Stimulated activated naive CD8-positive, alpha-beta T cell treated with anti-CD3 and anti-CD28 coated beads, Interleukin-15, Interleukin-2, amounts not matched to agents 100 U/mL and 50 U/mL, for 24 hours (primary cell): ENCODE measurements at places on chromosomes 13 and 19.

DNA sequence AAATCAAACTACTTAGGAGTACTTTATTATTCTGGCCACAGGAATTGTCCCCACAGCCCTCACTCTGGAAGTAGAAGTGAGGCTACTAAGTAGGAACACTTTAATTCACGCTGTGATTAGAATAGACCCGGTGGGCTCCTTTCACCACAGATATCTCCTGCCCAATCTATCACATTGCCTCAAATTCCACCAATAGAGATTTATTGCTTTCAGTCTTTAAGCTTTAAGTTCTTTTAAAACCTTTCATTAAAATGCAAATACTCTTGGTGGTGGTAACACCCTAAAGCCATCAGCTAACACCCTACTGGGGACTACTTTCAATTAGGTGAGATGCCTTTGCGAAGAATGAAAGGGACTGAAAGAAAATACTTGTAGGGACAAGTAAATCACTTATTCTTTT, 181.9 kb downstream of the DACH1 start:
- DNase-seq: no peak

DNA sequence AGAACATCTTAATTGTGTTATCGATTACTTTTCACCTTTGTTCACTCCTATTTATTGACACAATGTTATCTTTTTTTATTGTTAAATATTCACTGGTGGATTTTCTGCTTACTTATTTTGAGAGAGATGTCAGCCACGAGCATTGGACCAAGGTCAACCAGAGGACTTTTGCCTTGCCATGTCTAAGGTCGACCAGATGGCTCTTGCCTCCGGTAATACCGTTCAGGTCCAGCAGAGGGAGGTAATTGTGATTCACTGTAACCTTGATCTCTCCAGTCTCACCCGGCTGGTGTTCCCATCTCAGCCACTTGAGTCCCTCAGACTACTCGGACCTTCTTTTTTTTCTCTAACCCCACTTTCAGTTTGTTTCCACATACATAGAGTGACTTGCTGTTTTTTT, 1438.1 kb downstream of the UQCRFS1 start:
- peak; percentile 33 for DNase-seq

DNA sequence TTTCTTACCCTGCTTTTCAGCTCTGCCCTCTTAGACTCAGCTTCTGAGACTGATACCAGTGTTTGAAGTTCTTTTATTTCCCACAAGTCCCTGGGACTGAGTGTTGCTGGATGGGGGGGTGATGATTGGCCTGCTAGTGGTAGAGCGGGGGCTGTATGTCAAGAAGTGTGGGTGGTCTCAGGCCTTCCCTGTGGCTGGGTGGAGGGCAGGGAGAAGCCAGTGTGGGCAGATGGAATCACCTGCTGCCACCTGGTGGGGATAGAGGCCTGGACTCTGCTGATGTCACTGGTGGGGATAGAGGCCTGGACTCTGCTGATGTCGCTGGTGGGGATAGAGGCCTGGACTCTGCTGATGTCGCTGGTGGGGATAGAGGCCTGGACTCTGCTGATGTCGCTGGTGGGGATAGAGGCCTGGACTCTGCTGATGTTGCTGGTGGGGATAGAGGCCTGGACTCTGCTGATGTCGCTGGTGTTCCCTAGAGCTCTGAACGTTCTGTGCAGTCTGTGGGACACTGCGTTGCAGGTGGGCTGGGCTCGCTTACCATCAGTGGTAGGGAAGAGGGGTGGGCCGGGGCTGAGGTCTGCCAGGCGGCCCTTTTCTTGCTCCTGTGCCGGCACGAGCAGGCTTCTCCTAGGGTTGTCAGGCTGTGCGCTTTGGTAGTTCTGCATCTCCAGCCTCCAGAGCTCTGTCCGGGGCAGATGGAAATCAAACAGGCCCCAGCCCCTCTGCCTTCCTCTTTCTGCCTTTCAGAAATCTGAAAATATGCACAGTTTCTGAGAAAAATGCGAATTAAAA, 101.3 kb downstream of the ARHGEF7 start:
- peak; percentile 54 for DNase-seq

- no peak for DNase-seq
Measured at GRCh38 chr19:35751839-35752745, 3.7 kb downstream of the LIN37 start.

- no peak for DNase-seq
Measured at GRCh38 chr13:93680329-93680728, 453.7 kb downstream of the GPC6 start.

DNA sequence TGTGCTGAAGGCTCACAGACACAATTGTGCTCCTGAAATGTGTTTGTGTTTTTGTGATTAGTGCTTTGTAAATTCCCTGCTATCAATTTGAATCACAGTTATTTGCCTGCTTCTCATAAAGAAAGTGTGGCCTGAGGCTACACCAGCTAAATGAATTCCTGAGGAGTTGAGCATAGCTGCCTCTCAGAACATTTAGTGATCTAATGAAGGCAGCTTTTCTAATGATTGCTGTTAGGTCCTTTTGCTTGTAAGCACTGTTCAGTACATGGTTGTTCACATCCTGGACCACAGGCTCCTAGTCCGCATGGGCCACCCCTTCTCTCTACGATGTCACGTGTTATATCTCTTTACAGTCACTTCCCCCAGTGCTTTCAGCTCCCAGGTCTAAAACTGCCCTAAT, 238.2 kb downstream of the B3GLCT start:
- no peak for DNase-seq

DNA sequence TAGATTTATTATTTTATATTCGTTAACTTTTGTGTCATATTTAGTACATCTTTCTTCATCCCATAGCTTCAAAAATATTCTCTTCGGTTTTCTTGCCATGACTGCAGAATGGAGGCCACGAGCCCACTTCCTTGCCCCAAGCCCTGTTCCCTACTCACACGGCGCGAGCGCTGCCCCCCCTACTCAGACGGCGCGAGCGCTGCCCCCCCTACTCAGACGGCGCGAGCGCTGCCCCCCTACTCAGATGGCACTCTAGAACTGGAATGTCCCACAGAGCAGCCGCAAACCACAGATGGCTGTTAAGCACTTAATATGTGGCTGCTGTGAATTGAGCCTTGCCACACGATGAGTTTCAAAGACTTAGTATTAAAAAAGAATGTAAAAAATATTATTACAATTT, 102.2 kb upstream of the PEG3 start:
- no peak for DNase-seq
